ENCODE measurements at places on chromosomes 12 and 14.

GRCh38 chr12:67710582-67710981, 62.0 kb downstream of the DYRK2 start:
- no peak for DNase-seq

- no peak for DNase-seq
Measured at GRCh38 chr12:563787-564298, 99.4 kb downstream of the NINJ2 start.

- no peak for DNase-seq
Measured at GRCh38 chr14:104421401-104421821, 158.2 kb upstream of the C14orf180 start.

DNA sequence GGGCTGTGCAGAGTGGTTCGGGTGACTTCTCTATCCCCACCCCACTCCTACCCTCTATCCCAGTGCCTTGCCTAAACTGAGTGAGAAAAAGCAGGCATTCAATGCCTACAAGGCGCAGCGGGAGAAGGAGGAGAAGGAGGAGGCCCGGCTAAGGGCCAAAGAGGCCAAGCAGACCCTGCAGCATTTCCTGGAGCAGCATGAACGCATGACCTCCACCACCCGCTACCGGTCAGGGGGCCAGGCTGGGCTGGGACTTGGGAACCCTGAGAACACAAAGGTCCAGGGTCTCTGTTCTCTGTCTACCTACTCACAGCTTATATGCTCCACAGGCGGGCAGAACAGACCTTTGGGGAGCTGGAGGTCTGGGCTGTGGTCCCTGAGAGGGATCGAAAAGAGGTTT, 11.7 kb downstream of the PRPF40B start:
- no peak for DNase-seq

DNA sequence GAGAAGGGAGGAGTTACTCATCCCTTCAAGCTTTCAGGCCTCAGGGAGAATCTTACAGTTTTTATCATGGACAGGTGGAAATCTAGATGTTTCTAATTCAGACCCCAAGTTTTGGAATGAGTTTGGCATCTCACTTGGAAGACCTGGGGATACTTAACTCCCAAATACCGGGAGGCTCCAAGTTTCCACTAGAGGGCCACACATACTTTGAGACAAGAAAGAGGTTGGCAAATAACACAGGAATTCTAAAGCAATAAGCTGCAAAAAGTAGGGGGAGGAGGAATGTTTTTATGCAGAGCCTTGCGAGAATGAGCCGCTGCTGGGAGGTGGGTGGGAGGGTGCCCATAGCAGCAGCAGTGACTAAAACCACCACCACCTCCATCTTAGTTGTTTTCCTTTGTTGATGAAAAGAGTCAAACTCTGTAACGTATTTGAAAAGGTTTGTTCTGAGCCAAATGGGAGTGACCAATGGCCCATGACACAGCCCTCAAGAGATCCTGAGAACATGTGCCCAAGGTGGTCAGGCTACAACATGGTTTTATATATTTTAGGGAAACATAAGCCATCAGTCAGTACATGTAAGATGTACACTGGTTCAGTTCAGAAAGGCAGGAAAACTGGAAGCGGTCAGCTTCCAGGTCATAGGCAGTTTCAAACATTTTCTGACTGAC, 34.2 kb upstream of the RNASE1 start:
- no peak for DNase-seq

DNA sequence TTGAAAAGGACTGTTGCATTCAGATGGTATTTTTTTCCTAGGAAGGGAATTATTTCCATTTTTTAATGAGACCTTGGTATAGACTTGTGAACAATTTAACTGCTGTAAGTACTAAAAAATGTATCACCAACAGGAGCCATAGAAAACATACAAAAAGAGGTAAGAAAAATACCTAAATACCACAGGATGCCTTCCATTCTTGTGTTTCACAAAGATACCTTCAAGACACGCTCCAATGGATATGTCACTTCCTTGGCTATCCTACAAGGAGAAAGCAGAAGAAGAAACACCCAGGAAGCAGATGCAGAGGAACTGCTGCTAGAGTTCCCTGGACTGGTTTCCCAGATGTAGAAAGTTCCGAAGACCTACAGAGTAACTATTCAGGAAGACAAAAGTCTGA, 54.2 kb downstream of the PTPN21 start:
- DNase-seq, result no peak

- peak; percentile 77 for DNase-seq
Measured at GRCh38 chr12:124453419-124454351, 113.7 kb downstream of the NCOR2 start.

- DNase-seq, result no peak
Measured at GRCh38 chr12:54465857-54466523, 7.4 kb downstream of the GTSF1 start.

DNA sequence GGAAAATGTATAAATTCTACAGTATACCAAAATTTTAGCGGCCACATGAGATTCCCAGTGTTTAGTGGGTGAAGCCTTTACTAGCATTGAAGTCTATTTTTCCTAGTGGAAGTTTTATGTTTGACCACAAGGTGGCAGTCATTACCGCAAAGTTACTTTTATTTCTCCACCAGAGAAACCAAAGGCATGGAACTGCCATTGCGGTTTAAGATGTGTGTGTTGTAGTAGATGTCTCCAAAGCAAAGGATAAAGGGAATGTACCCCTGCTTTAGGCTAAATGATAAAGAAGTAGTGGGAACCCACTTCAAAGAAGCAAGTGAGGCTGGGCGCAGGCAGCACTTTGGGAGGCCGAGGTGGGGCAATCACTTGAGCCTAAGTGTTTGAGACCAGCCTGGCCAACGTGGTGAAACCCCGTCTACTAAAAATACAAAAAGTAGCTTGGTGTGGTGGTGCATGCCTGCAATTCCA, 140.5 kb downstream of the PRKCH start:
- DNase-seq, result no peak

GRCh38 chr12:115790526-115790925, 487.0 kb downstream of the MED13L start:
- no peak for DNase-seq

GRCh38 chr14:70416338-70416724, 559 bp downstream of the SYNJ2BP start:
- DNase-seq, result no peak

DNA sequence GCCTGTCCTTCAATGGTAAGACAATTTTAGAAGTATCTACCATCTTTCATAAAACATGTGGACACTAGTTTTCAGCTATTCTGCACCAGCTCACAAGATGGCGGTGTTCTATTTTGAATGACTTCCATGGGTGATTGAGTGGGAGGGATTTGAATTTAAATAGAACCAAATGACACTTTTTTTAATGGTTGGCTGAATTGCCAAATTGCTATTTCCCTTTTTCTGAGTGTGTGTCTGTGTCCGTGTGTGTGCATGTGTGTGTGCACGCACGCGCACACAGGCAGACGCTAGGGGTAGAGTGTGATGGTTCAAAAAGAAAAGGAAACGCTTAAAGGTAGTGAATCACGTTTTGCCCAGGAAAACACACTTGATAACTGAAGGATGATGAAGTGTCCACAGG, 362.6 kb downstream of the DAD1 start:
- DNase-seq, result no peak

GRCh38 chr12:51864833-51865670, 16.5 kb upstream of the FIGNL2 start:
- DNase-seq, result no peak

GRCh38 chr14:39704594-39704993, 272.4 kb upstream of the FBXO33 start:
- DNase-seq, result no peak

DNA sequence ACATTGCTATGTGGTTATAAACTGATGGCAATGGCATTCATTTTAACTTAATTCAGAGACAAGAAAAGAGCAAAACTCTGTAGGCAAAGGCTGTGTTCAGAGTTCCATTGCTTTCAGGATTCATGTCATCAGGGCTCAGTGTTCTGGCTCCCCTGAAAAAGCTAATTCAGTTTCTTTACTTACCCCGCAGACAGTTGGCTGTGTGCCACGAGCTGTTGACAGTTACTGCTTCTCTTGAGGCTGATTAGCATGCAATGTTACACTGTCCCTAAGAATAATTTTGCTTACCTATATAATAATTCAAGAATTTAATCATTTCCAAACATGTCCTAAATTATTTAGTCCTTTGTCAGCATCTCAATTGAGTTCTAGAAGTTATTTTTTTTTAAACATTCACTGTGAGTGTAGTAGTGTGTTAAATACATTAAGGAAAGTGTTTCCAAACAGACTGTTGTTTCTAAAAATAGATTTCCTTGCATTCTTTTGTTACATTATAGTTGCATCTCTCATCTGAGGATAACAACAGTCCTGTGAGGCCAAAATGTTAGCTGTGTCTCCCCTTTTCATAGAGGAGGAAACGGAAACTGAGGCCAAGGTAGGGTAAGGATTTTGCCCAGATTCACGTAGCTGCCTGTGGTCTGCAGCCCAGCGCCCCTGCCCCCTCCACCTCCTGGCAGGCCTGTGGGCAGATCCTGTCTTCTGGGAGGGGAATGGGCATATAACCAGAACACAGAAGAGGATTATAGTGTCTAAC, 98.6 kb downstream of the PELI2 start:
- no peak for DNase-seq

DNA sequence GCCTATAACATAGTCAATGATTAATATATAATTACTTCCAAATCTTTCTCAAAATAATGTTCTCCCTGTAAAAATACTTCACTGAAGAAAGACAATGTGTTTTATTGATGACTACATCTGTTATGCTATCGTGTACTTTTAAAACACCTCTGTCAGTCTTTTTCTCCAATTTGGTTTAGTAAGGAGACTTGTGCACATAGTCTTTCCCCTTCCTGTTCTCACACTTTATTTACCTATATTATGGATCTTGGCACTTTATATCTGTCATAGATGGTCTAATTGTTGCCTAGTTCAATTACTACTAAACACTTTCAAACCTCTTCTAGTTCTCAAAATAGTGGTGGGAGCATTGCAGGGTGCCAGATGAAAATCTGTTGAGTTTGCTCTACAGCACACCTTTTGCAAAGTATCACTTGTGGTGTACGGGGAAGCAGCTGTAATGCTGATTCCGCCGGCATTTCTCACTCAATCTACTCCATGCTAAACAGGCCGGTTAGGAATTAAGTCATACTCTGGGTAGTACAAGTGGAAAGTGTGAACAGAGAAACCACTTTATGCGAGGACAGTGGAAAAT, 1.1 kb upstream of the INSM2 start:
- DNase-seq, result no peak

GRCh38 chr12:63978519-63978918, 134.0 kb downstream of the SRGAP1 start:
- no peak for DNase-seq

DNA sequence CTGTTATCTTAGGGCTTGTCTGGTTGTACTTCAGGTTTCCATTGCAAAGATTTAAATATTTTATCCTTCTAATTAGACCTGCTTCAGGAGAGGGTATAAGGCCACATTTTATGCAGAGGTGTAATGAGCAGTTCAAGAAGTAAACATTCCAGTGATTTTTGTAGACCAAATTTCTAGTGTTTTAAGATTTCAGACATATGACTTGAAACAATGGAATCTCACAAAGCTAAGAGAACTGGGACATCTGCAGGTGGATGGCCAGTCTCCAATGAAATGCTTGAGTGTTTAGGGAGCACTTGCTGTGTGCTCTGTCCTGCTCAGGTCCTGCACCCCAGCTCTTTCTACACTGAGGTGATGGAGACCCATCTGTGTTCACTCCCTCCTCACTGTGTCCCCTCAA, 7.9 kb downstream of the C14orf132 start:
- no peak for DNase-seq

DNA sequence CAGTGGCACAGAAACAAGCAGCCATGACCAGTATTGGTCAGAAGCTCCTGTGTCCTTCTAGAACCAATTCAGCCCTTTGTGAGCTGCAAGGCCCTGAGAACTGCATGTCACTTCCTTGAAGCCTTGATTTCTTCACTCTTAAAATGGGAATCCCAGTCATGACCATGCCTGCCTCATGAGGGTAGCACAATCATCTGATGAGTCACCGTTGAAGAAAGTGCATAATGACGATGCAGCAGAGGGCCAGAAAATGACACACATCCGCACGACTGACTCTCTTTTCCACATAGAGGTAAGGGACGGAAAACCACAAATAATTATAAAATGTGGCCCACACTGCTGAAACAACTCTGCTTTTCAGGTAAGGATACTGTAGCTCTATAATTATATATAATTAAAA, 777.4 kb downstream of the BCL11B start:
- no peak for DNase-seq

- DNase-seq, result no peak
Measured at GRCh38 chr12:28711421-28711820, 437.7 kb upstream of the FAR2 start.

GRCh38 chr12:3933074-3933818, 60.0 kb upstream of the PARP11 start:
- no peak for DNase-seq

DNA sequence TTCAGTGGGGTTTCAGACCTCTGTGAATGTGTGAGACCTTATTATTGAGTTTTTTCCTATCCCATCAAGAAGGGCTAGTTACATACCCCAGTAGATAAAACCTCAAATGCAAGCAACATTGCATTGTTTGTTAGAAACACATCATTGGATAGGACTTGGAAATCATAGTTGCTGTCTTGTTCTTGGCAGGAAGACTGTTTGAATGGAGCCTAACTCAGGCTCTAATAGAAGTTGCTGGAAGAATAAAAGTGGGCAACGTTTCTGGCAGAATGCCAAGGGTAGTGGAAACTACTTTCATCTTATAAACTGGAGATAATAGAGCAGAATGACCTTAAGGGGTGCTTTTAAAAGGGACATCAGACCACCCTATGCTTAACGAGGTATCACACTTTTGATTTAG, 9.9 kb upstream of the PTHLH start:
- DNase-seq, result no peak

GRCh38 chr14:79584679-79585078, 626.6 kb downstream of the DIO2 start:
- no peak for DNase-seq

Measured in stimulated activated CD8-positive, alpha-beta memory T cell treated with anti-CD3 and anti-CD28 coated beads, Interleukin-7, amount 100 ng/mL, for 4 hours (primary cell).